Naive B cell (primary cell): ENCODE measurements at places on chromosomes 3 and 15.

DNA sequence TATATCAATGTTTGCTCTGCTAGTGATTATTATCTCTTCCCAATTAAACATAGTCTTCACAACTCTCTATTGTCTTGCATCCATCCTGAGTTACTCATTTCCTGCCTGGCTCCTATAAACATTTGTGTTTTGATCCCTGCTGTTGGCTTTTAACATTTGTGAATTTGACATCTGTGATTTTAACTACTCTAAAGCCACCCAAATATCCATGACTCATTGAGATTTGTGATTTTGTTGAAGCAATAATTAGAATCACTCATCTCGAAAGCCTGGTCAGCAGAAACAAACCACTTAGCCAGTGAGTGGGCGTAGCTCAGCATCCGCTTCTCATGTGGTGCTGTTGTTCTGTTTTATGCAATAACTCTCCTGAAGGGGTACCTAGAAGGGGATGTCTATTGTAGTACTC lies 174.3 kb upstream of the ZBTB20 start:
- DNase-seq = no peak

DNA sequence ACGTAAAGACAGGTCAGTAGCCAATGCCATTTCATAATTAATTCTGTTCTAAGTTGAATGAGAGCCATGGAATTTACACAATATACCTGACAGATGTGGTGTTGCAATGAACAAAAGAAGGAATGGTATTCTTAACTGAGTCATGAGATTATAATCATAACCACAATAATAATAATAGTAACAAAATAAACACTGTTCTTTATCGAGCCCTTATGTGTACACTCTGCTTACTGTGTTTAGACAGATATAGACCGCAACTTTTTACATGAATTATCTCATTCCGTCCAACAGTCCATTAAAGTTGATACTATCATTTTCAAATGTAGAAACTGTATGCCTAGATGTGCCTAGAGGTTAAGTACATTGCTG lies 28.2 kb upstream of the SCAANT1 start:
- DNase-seq = no peak

- DNase-seq = no peak
Observed at GRCh38 chr3:49553324-49553691, 969 bp upstream of the BSN start.

DNA sequence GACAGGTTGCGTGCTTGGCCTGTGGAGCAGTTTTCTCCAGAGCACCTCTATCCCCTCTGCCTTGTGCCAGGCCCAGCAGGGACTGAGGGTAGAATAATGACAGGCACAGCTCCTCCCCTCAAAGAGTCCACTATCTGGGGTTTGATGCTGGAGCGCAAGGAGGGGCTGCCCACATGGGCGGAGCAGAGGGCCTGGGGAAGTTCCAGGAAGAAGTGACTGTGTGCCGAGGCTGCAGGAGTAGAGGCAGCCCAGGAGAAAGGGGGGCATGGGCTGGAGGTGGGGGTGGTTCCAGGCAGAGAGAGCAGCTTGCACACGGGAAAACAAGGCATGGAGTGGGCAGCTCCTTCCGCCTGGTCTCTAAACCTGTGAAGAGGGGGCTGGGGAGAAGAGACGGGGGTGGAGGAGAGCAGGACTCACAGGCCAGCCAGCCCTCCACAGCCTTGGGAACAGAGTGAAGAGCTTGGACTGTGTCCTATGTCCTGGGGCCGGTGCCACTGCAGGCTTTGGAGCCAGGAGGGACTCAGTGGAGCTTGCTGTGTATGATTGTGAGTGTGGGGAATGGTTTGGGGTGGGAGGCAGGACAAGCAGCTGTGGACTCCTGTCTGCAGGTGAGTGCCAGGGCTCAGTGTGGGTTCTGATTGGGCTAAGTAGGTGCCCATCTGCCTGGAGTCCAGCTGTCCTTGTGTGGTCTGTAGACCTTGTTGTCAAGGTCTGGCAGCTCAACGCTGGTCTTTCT lies 48.1 kb downstream of the APBA2 start:
- DNase-seq = no peak

DNA sequence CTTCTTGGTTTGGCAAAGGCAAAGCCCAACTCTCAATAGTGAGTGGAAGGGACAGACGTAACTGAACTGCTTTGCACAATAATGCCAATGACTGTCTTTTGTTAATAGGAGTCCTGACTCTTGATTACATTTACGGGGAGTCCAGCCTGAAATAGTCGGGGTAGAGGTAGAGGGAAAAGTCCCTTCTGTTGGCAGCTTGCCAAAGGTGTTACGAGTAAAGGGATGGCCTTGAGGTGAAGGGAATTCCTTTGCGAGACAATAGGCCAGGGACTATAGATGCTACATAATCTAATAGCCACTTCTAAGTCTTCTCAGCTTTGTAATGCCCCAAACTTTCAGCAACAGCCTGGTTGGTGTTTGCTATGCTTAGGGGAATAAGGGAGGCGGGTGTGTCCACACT lies 2.2 kb upstream of the SENP2 start:
- DNase-seq = no peak

DNA sequence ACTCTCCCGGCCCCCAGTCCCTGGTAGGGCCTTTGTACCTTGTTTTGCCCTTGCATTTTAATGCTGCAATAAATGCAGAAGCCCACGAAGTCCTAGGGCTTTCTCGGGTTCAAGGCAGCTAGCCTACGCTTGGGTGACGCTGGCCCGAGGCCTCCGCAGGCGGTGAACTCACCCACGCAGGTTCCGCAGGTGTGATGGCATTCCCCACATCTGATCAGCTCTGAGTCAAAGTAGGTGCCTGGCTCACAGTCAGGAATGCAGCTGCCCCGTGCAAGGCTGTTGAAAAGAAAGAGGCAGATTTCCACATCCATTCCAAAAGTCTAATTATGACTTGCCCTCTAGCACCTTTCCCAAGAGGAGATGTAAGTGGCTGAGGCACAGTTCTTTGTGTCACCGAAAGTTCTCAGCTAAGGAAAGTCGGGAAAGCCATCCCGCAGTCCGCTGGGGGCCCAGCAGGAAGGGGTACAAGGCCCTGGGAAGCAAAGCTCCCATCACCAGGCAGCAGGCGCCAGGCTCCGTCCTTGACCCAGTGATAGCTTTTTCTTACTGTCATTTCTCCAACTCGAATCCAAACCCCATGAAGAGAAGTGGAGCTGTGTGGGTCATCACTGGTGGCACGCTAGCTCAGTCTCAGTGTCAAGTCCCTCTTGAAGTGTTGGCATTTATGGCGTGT lies 23.2 kb upstream of the SNRPA1 start:
- no peak for DNase-seq

DNA sequence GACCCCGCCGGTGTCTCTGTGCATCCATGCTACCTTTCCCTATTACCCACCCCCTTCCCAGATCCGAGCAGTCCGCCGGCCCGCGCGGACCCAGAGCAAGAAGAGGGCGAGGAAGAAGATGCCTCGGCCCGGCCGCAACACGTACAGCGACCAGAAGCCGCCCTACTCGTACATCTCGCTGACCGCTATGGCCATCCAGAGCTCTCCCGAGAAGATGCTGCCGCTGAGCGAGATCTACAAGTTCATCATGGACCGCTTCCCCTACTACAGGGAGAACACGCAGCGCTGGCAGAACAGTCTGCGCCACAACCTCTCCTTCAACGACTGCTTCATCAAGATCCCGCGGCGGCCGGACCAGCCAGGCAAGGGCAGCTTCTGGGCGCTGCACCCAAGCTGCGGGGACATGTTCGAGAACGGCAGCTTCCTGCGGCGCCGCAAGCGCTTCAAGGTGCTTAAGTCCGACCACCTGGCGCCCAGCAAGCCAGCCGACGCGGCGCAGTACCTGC lies 788 bp downstream of the FOXB1 start:
- no peak for DNase-seq

DNA sequence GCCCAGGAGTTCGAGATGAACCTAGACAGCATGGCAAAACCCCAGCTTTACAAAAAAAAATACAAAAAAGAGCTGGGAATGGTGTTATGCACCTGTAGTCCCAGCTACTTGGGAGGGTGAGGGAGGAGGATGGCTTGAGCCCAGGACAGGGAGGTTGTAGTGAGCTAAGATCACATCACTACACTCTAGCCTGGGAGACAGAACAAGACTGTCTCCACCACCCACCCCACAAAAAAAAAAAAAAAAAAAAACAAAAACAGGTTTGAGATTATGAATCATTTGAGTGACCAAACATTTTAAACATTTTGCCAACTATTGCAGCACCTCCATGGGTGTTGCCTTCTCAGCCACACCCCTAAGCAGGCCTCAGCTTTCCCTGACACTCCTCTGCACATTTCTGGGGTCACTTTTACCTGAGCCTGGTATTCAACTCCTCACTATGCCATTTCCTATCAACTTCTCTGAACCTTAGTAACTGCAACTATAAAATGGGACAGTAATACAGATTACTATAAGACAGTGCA lies 41.8 kb downstream of the IL5RA start:
- DNase-seq = no peak

DNA sequence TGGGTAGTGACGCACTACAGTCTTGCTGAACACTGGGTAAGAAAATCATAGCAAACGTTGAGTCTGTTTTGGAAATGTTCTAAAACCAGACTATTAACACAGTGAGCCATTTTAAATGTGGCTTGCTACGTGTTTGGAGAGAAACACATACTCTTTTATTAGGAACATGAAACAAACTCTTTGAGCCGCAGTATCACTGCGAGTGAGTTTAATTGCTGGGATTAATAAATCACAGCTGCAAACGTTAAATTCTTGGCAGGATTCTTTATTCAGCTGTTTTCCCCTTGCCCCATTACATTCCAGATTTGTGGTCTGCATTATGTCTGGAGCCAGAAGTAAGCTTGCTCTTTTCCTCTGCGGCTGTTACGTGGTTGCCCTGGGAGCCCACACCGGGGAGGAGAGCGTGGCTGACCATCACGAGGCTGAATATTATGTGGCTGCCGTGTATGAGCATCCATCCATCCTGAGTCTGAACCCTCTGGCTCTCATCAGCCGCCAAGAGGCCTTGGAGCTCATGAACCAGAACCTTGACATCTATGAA lies 33.6 kb downstream of the BTD start:
- DNase-seq = no peak

GRCh38 chr3:134871818-134872217 lies 76.8 kb downstream of the EPHB1 start:
- no peak for DNase-seq

DNA sequence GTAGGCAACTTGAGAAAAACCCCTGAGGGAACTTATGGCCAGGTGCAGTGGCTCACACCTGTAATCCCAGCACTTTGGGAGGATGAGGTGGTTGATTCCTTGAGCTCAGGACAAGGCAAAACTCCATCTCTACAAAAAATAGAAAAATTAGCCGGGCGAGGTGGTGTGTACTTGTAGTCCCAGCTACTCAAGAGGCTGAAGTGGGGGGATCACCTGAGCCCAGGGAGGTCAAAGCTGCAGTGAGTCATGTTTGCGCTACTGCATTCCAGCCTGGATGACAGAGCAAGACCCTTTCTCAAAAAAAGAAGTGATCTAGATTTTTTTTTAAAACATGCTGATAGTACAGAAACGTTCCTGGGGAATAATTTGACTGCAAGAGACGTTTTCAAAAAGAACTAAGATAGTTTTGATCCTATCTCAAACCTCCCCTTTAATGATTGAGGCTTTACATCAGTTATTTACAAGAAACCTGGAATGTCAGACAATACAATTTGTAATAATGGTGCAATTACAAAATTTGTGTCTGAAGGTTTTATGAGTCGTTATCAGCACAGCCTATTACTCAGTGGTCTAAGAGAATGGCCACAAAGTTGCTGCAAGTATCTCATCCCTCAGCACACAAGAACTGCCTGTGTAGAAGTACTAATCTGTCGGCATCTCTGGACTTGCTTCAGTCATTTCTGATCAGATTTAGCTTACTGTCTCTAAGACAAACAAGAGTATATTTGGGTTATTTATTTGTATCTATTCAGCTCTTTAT lies 32.2 kb upstream of the KLHL25 start:
- no peak for DNase-seq

DNA sequence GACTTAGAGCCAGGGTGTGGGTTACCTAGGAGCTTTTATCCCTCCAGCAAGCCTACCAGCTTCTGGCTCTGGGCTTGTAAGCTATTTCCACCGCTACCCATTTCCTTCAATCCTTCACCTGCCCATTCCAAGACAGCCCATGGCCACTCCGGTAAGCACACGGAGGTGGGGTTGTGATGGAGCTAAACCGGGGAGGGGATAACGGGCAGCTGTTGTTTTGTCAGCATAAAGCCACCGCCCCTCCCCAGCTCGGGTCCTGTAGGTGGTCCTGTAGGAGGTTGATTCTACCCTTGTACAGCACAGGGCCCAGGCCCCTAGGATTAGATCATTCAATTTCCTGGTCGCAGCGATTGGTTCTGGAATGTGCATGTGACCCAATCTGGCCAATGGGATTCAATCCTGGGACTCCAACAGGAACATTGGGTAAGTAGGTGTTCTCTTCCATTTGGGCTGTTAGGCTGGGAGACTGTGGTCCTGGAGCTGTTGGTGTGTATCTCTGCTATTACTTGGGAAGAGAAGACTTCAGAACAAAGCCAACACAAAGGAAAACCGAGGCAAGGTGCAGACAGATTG lies 150.6 kb downstream of the RAB11A start:
- no peak for DNase-seq

DNA sequence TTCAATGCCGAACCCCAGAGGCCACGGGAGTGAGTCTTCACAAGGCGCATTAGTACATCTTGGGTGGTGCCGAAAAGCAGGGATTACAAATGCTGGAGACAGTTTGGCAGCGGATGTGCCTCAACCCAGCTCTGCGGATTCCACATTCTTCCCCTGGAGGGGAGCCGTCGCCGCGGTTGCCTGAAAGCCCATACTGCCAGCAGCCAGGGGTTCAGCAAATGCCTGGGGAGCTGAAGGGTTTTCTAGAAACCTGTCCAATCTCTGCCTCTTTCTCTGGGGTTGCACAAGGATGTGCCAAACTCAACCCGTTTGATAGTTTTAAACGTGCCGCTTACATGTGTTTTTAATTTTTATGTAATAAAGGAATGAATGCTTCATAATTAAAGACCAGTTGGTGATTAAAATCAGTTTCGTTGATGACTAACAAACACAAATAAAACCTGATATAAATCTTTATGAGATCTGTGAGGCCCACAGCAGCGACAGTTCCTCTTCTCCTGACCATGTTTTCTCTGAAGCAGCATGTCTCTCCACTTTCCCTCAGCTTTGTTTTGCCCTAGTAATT lies 74.6 kb upstream of the LEKR1 start:
- no peak for DNase-seq

GRCh38 chr3:139797724-139798343 lies 120.1 kb upstream of the NMNAT3 start:
- DNase-seq = no peak

DNA sequence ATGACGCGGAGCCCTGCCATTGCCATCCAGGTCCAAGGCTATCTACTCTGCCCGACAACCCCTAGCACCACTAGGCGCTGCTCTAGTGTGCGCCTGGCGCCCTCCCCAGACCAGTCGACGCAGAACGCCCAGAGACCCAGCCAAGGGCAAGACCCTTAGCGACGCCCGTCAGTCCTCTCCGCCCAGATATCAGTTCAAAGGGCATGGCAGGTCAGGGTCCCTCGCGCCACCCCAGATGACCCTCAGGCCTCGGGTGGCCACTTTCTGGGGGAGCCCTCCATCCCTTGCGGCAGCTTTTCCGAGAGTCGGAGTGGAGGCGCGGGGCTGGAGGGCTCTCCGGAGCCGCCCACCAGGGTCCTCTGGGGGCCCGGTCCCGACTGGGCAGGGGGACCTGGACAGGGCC lies 371 bp upstream of the CLSTN2 start:
- DNase-seq = no peak

GRCh38 chr3:167998253-167998652 lies 97.5 kb downstream of the GOLIM4 start:
- no peak for DNase-seq
